ENCODE measurements at places on chromosomes 7 and 10.

DNA sequence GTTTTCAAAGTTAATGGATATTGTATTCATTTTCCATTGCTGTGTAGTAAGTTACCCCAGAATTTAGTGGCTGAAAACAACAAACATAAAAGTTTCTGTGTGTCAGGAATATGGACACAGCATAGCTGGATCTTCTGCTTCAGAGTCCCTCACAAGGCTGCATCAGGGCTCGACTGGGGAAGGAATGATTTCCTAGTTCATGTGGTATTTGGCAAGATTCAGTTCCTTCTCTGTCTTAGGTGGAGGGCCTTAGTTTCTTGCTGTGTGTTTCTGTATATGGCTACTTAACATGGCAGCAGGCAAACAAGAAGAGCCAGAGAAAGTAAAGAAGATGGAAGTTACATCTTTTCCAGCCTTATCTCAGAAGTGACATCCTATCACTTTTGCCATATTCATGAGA, 51.1 kb downstream of the TPST1 start:
- no peak for DNase-seq

GRCh38 chr10:15990535-15991129, 130.3 kb upstream of the MINDY3 start:
- no peak for DNase-seq

GRCh38 chr10:104337521-104337984, 712 bp downstream of the ITPRIP start:
- DNase-seq: no peak

DNA sequence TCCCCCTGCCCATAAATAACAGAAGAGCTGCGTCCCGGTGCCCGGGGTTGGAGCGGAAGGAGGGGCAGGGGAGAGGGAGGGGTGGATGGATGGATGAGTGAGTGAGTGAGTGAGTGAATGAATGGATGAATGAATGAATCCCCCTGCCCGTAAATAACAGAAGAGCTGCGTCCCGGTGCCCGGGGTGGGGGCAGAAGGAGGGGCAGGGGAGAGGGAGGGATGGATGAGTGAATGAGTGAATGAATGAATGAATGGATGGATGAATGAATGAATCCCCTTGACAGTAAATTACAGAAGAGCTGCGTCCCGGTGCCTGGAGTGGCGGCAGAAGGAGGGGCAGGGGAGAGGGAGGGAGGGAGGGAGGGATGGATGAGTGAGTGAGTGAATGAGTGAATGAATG, 7.6 kb upstream of the UNCX start:
- DNase-seq: no peak

DNA sequence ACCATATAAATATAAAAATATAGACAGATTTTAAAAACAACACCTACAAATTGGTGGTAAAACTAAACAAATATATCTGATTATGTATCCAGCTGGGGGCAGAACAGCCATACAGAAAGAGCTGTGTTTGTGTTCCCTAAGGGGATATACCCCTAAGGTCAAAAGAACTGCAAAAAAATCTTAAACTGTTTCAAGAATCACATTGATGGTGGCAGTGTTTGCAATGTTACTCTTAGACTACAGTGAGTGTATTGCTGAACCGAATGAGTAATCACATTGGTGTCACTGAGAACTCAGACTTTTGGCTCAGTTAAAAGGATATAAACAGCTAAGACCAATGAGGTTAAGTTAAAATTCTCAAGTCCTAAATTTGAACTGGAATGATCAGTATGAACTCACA, 27.1 kb upstream of the PTPRN2 start:
- DNase-seq: no peak

GRCh38 chr10:101781984-101782810, 1.0 kb downstream of the NPM3 start:
- no peak for DNase-seq

DNA sequence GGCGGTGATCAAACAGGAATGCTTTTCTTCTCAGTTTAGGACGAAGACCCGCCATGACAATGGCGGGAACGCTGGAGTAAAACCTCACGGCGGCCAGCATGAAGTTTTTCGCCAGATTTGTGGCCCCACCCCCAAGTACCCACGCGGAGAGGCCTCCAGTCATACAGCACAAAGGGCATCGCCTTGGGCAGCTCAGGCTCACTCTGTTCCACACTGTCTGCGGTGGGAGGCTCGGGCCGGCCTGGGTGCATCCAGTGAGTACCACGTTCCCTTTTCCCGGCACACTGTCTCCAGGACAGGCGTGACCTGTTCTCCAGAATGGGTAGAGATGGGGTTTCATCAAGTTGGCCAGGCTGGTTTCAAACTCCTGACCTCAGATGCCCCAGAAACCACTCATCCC, 27.3 kb downstream of the ASB13 start:
- no peak for DNase-seq

GRCh38 chr7:30074422-30075030, 46.3 kb downstream of the PLEKHA8 start:
- DNase-seq: peak; percentile 59

DNA sequence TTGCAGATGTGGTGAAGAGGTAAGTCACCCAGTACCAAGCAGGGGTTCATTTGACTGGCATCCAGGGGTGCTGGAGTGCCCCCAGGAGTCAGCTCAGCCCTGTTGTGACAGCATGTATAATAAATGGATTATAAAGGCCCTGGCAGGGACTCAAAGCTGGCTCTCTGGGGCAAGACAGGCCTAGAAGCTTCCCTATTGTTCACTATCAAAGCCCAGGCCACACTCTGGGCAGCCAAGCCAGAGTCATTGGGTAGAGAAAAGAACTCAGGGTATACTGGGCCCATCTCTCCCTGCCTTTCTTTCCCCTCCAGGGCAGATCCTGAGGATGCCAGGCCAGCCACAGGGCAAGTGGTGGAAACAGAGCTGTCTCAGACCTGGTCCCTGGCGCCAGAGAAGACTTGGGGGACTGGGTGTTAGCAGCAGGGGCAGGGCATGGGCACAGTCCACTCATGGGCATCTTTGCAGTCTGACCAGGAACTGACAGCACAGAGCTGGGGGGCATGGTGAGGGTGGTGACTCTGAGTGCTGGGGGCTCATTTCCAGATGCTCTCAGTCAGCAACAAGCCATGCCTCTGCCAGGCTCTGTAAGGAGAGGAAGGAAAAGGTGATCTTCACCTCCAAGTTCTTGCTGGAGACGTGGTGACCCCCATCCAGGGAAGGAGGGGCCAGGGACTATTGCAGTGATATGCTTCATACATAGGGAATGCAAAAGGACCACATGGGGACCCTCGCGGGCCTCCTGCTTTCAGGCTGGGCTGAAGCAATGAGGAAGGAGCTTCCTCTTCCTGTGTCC, 11.7 kb downstream of the RBP3 start:
- DNase-seq: no peak

DNA sequence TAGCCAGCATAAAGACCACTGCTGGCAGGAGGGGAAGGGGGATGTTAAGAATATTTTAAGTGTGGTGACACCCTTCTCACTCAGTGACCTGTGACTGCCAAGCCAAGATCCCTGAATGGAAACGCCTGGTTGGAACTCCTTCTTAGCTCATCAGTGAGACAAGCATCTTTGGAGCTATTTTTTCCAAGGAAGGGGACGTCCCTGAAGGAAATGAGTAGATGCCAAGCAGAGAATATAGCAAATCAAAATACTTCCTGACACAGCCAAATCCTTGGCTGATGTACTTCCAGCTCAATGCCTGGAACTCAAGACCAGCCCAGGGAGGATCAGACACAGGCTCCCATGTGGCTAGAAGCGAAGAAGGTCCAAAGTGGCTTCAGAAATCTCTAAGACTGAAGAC, 82.2 kb downstream of the SORBS1 start:
- no peak for DNase-seq

GRCh38 chr7:22728401-22729029, 1.5 kb downstream of the IL6 start:
- no peak for DNase-seq

- no peak for DNase-seq
Measured at GRCh38 chr7:148715027-148715426, 16.3 kb downstream of the CUL1 start.

DNA sequence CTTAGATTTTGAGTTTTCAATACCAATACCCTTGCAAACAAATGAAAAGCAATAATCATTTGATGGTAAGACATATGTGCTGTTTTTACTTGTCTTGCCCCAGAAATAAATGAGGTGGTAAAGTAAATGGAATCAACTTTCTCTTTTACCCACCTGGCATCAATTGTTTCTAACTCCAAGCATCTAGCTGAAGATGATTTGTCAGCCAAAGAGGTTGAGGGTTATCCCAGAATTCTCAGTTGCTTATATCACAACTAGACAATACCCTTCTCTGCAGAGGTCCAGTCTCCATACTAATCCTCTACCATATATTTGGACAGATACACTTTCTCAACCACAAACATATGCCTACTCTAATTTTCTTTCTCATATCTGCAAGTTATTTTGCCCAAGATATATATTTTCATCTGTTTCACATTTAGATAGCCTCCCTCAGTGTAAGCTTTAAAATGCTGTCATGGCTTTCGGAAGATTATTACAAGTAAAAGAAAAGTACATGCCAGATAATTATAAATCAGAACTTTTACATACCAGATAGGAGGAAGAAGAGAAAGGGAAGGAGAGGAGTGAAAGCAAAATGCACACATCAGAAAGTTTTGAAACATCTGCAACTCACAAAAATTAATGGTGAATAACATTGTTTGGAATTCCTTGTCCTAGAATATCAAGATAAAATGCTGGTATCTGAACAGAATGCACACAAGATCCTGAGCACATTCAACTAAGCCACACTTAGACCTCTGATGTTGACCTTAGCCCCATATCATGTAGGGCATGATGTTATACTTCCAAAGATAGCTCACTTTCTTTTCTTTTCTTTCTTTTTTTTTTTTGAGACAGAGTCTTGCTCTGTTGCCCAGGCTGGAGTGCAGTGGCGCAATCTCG, 146.6 kb downstream of the REEP3 start:
- DNase-seq: no peak

GRCh38 chr10:35223016-35223415, 96.4 kb downstream of the CREM start:
- no peak for DNase-seq

All from SHP77 (cell line).